Head of caudate nucleus (tissue), 42 donors: ENCODE measurements at places on chromosomes 2 and 18.

- no peak for DNase-seq
These were observed 247.4 kb upstream of the CHAC2 start for GRCh38 chr2:53519918-53520841.

DNA sequence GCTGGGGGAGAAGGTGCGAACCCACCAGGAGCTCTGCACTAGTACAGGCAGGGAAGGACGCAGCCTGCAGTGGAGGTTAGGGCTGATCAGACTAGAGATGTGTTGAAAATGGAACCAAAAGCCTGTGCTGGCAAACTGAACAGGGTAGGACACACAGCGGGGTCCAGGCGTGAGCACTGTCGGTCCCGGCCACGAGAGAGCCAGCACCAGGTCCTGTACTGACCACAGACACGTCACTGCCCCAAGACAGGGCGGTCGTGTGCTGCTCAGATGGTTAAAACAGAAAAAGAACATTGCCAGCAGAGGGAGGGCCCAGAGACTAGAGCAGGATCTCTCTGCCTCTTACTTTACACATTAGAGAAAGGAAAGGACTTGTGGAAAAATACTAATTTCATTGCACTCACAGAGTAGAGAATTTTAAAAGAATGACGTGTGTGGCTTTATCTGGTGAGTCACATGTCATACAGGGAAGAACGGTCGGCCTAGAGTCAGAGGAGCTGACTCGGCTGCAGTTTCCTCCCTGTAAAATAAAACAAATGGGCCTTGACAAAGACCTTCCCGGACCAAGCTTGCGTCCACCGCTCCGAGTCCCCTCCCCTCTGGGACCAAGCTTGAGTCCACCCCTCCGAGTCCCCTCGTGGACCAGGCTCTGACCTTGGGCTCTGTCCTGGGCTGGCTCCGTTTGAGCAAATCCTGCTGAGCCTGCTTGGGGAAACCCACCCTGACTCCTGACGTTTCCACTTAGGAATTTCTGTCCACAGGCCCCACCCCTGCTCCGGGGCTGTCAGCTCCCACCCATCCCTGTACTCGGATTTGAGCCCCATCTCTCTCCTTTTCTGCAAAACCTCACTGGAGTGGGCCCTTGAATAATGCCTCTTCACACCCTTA, 16.7 kb upstream of the ADI1 start:
- no peak for DNase-seq

- DNase-seq: no peak
These were observed 249.6 kb downstream of the DCDC2C start for GRCh38 chr2:3952866-3953516.

DNA sequence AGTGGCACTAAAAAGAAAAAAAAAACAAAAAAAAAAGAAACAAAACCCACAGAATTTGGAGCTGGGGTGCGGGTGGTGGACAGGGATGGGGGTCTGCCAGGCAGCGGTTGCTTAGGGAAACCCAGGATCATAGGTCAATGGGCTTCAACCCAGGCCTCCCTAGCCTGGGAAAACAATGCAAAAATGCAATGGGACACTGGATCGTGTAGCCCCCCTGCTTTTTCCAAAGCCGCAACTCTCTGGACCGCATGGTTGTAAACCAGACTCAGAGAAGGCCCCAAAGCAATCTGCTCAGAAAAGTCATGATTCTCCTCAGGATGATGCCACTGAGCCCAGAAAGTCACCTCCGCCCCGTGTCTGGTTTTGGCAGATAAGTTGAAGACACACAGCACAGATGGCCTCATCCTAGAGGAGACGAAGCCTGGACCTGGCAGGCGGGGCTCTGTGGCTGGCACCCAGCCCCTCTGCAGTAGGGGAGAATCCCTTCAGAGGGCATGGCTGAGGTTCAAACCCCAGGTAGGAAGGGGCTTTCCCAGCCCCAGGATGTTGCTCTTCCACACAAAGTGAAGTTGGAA, 5.1 kb downstream of the DLX2 start:
- DNase-seq: no peak

DNA sequence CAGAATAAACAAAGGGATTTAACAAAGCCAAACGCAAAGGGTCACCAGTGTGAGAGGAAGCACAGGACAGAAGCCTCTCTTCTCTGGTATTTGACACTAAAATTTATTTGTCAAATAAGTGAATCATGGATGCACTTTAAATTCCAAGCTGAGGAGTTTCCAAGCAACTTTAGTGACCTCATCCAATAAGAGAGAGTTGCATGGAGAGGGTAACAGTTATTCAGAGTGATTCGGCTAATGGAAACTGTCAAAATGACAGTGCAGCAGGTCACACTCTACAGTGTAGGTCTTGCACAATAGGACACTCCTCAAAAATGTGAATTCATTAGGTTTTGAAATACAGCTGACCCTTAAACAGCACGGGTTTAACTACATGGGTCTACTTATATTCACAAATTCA, 103.9 kb upstream of the ACVR1C start:
- DNase-seq: no peak

DNA sequence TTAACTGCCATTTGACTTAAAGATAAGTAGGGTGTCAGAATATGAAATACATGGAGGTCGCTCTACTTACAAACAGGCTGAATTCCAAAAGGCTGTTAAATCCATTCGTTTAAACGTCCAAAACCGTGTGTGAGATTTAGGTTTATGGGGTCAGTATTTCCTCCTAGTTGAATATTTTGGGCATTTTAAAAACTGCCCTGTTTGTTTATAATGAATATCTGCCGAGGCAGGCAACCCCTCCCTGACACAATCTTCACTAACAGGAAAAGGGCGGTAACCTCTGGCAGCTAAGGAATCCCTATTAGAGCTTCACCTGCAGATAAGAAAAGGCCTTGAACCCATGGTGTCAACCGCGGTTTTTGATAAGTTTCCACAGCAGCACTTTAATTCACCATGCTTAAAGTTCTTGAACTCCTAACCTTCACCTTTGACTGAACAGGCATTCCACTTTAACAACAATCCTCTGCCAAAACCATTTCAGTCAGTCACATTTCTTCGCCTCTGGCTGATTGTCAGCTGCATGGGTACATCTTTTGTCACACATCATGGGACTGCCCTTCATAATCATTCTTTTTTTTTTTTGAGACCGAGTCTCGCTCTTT, 17.8 kb downstream of the TRAK2 start:
- DNase-seq: no peak

- DNase-seq: no peak
These were observed 34.2 kb downstream of the ASXL2 start for GRCh38 chr2:25844089-25844488.

GRCh38 chr2:98078701-98079100, 8.3 kb upstream of the VWA3B start:
- DNase-seq: no peak

DNA sequence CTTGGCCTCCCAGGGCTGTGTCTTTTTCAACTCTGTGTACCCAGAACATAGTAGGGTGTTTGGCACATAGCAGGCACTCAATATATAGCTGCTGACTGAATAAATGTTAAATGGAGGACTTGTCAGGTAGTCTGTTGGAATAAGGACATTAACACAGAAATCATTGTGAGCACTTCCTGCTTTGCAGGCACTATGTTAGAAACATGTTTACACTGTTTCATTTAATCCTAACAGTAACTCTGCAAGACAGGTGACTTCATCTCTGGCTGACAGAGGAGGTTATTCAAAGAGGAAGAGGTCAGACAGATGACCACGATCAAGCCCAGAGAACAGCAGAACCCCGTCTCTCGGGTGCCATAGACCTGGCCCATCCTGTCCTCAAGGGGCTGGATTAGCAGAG, 28.0 kb upstream of the PIEZO2 start:
- no peak for DNase-seq

- no peak for DNase-seq
These were observed 47.0 kb downstream of the CHRNA1 start for GRCh38 chr2:174717273-174717672.

GRCh38 chr2:209307161-209308001, 116.5 kb upstream of the MAP2 start:
- no peak for DNase-seq

- no peak for DNase-seq
These were observed 22.1 kb downstream of the GPR39 start for GRCh38 chr2:132438691-132439090.

- DNase-seq: no peak
These were observed 56.7 kb downstream of the CYP26B1 start for GRCh38 chr2:72090781-72091482.

DNA sequence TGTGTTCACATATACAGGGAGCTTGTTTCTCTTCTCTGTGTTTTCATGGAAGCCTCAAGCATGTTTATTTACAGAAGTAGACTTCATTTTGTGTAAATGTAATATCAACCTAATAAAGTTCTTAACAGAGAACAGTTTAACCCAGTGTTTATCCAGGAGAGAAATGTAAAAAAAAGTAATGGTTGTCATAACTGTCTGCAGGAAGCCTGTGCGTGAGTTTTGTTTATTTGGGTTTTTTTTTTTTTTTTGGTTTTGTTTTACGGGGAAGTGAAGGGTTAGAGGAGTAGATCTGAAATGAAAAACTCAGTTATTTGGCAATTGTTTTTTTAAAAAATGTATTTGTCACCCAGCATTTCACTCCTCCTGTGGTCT, 124.7 kb downstream of the RAPGEF4 start:
- no peak for DNase-seq

- no peak for DNase-seq
These were observed 7.6 kb downstream of the CYBRD1 start for GRCh38 chr2:171529914-171530313.

DNA sequence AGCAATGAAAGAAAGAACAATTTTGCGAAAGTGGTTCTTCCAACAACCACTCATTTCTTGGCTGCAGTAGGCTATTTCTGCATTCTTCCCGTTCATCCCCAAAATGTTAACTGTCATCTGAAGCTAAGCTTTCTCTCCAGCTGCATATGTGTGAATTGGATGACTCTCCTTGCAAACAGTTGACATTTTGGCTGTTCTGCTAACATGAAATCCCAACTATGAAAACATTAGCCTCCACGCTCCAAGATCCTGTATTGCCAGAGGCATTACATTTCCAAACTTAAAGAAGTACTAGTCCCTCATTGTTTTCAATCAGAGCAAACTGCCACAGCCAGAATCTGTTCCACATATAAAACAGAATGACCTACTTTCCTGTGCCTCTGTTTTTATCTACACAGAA, 88.5 kb downstream of the TGIF1 start:
- DNase-seq: no peak

DNA sequence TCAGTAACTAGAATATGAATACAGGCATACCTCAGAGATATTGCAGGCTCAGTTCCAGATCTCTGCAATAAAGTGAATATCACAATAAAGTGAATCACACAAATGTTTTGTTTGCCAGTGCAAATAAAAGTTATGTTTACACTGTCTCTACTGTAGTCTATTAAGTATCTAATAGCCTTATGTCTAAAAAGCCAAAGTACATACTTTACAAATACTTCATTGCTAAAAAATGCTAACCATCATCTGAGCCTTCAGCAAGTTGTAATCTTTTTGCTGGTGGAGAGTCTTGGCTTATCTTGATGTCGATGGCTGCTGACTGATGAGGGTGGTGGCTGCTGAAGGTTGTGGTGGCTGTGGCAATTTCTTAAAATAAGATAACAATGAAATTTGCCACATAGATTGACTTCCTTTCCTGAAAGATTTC, 159.4 kb downstream of the MYO1B start:
- no peak for DNase-seq

DNA sequence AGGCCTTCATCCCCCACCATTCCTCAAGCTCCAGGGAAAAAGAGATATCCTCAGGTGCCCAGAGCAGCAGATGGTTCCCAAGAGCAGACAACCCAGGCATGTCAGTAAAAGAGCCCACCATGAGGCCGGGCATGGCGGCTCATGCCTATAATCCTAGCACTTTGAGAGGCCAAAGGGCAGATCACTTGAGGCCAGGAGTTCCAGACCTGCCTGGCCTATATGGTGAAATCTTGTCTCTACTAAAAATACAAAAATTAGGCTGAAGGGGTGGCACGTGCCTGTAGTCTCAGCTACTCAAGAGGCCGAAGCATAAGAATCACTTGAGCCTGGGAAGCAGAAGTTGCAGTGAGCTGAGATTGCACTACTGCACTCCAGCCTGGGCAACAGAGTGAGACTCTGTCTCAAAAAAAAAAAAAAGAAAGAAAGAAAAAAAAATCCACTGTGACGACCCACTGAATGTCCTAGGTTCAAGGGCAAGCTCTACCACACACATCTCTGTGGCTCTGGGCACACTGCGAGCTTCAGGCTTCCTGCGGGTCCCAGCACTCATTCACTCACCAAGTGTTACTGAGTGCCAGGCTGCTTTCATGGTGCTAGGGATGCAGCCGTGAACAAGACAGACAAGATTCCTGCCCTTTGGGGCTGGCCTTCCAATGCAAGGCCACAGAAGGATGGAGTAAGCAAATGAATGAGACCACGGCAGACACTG, 6.5 kb upstream of the DUSP2 start:
- no peak for DNase-seq

DNA sequence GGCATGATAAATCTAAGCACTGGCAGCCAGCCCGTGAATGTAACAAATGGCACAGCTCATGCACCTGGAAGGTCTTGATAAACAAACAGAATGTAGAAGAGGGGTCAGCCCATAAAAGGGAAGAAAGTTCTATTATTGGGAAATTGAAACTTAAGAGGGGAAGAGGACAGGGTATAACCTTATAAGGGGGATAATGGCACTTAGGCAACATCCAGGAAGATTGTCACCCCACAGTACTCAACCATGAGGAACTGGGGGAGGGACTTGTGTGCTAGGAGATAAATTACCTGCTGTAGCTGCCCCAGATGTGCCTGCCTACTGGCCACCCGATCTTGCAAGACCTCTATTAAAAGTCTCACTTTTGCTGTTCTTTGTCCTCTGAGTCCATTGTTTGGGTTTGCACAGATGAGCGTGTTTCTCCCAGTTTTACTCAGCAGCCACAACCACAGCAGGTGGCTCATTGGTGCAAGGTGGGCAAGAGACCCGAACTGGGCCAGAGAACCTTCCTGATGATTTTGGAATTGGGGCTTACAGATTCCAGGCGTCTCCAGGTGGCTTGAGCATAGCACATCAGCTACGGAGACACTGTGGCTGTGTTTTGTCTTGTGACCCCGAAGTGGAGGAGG, 79.0 kb upstream of the TAF1B start:
- DNase-seq: no peak

- no peak for DNase-seq
These were observed 75.8 kb downstream of the RDH14 start for GRCh38 chr2:18484625-18485024.

- no peak for DNase-seq
These were observed 85.1 kb downstream of the SEMA4F start for GRCh38 chr2:74739129-74739528.

- no peak for DNase-seq
These were observed 100.2 kb downstream of the PID1 start for GRCh38 chr2:229170916-229171315.

GRCh38 chr2:85917887-85918795, 29.4 kb upstream of the ST3GAL5 start:
- DNase-seq: no peak
